ENCODE measurements at places on chromosomes 2 and 18. TPM values are rescaled to one million over a fixed set of nuclear protein-coding genes. Genes with fewer than 3 reads are reported as not detected.

MPP4 gene
- total RNA-seq = 5.5 TPM

GNLY gene
- 8.5 TPM for total RNA-seq

PIEZO2 gene
- 10.3 TPM for total RNA-seq

ZNF892 gene
- 22.9 TPM for total RNA-seq

LYG1 gene
- total RNA-seq = 5.8 TPM

ACAA2 gene
- 20.3 TPM for total RNA-seq

ZNF521 gene
- total RNA-seq = 17.2 TPM

C2orf72 gene
- total RNA-seq = not detected

EIPR1 gene
- total RNA-seq = 17.9 TPM

RUFY4 gene
- 0.68 TPM for total RNA-seq

MEX3C gene
- total RNA-seq = 36.3 TPM

PPP1R1C gene
- not detected for total RNA-seq

LYG2 gene
- not detected for total RNA-seq

MYO5B gene
- total RNA-seq = 13.5 TPM

All from thoracic aorta (tissue), 2 donors.